ENCODE measurements at places on chromosomes 16 and 17.

GRCh38 chr16:88649924-88650748, 717 bp downstream of the CYBA start:
- peak; percentile 74 for DNase-seq

GRCh38 chr17:38320482-38320881, 23.3 kb downstream of the GPR179 start:
- DNase-seq, result no peak

DNA sequence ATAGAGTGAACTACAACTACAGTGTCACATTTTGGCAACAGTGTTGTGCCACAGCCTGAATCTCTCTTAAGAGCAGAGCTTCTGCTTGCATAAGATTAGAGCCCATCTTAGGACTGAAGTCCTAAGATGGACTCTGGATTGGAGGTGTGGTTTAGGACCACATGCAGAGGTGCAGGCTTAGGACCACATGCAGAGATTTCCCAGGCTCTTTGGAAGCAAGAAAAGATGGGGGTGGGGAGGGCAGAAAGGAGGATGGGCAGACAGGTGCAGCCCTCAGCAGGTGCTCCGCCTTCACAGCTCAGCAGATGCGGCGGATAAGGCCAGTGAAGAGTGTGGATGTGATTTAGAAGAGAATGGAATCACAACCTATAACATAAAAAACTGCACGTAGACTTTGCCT, 128.7 kb downstream of the TANGO6 start:
- DNase-seq, result no peak

- peak; percentile 83 for DNase-seq
These were observed 481 bp downstream of the MYO19 start for GRCh38 chr17:36533935-36534839.

- DNase-seq, result no peak
These were observed 52.8 kb downstream of the CBFA2T3 start for GRCh38 chr16:88923926-88924833.

DNA sequence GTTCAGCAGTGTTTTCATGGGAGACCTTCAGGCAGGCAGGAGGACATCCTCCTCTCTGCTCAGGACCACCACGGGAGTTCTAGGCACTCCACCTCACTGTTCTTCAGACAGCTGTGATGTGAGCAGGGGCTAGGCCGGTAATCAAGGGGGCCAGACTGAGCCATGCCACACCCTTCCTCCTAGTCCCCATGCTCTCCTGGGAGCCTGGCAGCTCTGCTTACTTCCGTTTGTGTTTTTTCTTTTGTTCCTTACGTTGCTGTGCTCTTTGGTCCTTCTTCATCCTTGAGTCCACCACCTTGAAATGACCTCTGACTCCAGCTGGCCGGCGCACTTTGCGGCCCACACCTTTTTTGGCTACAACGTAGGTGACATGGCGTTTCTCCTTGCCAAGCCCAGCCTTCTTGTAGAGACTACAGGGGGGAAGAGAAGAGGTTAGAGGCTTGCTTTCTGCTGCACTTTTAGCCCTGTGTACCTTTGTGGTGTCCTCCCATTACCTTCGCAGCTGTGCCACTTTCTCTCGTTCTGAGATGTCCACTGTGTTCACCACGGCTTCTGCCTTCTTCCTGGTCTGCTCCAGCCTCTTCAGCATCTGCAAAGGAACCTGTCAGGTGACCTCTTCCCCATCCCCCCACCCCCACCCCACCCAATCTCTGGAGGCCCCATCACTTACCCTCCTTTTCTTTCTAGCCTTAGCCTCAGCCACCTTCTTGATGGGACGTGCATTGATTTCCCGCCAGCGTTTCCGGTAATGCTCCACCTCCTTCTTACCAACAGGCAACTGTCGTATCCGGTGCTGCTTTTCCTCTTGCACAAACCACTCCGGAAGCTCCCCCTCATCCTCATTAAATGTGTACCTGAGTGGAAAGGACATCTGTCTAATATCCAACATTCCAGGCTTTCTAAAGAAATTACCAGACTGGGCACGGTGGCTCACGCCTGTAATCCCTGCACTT, 7.4 kb upstream of the PSMC5 start:
- DNase-seq, result no peak

GRCh38 chr17:258906-259305, 77.5 kb upstream of the DOC2B start:
- DNase-seq, result no peak

- DNase-seq, result peak; percentile 25
These were observed 23.6 kb downstream of the KCTD19 start for GRCh38 chr16:67302970-67303369.

GRCh38 chr16:6857575-6857974, 475.1 kb upstream of the RBFOX1 start:
- no peak for DNase-seq

GRCh38 chr17:65370669-65371131, 190.7 kb downstream of the AXIN2 start:
- DNase-seq, result peak; percentile 67

- DNase-seq, result no peak
These were observed 50.6 kb downstream of the RNF112 start for GRCh38 chr17:19461681-19462080.

- DNase-seq, result no peak
These were observed 68.7 kb upstream of the MARCHF10 start for GRCh38 chr17:62876673-62877405.

GRCh38 chr17:77439189-77440018, 298.6 kb downstream of the SEC14L1 start:
- DNase-seq, result no peak

DNA sequence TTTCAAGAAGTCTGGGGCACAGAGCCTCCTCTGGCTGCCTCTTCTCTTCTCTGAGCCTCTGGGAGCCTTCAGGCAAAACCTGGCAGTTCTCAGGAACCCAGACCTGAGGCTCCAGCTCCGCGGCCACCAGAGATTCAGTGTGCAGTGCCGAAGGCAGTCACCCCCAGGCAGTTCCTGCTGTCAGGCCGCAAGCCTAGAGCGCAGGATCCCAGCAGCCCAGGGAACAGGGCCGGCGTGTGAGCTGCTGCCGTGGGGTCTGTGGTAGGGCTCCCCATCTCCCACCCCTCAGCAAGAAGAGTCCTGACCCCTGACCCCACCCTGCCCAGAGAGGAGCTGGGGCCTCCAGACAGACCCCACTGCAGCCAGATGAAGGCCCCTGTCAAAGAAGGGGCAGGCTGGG, 78.2 kb downstream of the AMFR start:
- DNase-seq, result no peak

DNA sequence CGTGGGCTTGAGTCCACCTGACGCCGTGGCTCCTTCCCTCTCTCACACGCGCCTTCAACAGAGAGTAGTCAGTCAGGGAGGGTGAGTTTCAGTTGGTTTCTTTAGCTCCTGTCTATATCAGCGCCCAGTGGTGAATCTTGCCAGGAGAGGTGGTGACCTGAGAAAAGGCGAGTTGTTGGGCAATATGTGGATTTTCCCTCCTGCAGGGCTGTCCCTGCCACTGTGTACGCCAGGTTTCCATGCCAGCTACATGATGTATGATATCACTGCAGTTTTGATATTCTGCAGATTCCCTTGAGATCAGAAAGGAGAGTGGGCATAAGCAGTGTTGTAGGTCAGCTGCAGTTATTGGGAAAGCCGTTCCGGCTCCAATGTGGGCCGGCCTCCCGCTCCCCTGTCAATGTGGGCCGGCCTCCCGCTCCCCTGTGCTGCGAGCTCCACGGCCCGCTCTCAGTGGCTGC, 31.4 kb downstream of the BANP start:
- no peak for DNase-seq

GRCh38 chr16:17106243-17106791, 364.4 kb downstream of the XYLT1 start:
- peak; percentile 11 for DNase-seq

DNA sequence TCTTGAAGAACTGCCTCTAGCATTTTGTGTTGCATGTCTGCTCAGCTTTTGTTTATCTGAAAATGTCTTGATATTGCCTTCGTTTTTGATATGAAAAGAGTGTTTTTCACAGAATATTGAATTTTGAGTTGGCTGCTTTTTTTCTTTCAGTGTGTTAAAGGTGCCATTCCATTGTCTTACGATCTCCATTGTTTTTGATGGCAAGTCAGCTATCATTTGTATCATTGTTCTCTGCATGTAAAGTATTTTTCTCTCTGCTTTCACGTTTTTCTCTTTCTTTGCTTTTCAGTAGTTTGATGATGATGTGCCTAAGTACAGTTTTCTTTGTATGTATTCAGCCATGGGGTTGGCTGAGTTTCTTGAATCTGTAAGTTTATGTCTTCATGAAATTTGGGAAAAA, 57.0 kb downstream of the AIPL1 start:
- no peak for DNase-seq

DNA sequence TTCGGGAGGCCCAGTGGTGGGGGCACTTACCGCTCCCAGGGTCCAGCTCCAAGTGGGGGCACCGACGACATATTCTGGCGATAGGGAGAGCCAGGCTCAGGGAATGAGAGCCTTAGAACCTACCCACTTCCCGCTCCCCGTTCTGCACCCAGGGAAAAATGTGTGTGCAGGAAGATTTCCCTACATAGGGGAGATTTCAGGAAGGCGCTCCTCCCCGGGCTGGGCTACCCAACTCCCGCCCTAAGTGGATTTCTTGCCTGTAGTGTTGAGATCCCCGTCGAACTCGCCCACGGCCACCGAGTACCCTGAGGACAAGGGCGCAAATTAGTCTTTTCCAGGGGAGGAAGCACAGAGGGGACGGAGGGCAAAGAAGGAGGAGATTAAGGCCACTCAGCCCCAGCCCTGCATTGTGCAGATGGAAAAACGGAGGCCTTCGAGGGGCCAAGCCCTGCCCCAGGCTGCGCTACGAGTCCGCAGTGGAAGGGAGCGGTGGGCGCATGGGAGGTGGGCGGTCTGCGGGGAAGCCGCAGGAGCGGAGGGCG, 5.1 kb downstream of the ITGA2B start:
- DNase-seq, result no peak

DNA sequence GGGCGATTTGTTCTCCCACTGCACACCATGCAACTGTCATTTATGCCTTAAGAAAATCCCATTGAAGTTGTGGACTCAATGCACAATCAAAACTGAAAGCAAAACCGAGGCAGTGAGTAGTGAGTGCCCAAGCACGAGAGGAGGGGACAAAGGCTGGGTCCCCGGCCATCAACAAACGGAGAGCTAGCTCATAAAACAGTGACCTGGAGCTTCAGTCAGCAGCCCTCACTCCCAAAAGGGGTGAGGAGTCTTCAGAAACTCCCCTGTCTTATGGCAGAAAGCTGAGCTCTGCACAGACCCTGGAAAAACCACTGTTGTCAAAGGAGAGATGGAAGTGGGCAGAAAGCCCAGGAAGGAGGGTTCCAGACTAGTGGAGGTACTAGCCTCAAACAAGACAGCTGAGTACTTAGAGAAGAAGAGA, 96.9 kb downstream of the ADCY9 start:
- no peak for DNase-seq

GRCh38 chr16:23562505-23562904, 5.0 kb downstream of the UBFD1 start:
- DNase-seq, result no peak

DNA sequence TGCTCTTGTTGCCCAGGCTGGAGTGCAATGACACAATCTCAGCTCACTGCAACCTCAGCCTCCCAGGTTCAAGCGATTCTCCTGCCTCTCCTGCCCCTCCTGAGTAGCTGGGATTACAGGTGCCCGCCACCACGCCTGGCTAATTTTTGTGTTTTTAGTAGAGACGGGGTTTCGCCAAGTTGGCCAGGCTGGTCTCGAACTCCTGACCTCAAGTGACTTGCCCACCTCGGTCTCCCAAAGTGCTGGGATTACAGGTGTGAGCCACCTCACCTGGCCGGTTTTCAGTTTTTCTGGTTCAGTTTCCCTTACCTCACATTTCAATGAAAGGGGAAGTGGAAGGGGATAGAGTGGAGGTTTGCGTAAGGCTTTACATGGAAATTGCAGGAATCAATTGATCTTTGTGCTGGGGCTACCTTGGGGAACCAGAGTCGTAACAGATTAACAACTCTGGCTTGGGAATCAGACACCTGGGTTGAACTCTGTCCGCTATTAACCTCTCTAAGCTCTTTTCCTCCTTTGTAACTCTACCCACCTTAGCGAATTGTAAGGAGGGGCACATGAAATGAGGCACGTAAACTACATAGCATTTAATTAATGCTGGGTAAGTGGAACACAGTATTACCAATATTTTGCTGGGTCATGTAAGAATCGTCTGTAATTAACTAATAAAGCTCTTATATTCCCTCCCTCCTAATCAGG, 3.2 kb downstream of the MPV17L start:
- DNase-seq, result no peak

- peak; percentile 15 for DNase-seq
These were observed 46.0 kb downstream of the TNRC6A start for GRCh38 chr16:24775455-24775854.

GRCh38 chr17:4678448-4679026, 25.4 kb downstream of the PELP1 start:
- DNase-seq, result peak; percentile 57

GRCh38 chr17:8753976-8754440, 4.3 kb downstream of the SPDYE4 start:
- DNase-seq, result peak; percentile 64

DNA sequence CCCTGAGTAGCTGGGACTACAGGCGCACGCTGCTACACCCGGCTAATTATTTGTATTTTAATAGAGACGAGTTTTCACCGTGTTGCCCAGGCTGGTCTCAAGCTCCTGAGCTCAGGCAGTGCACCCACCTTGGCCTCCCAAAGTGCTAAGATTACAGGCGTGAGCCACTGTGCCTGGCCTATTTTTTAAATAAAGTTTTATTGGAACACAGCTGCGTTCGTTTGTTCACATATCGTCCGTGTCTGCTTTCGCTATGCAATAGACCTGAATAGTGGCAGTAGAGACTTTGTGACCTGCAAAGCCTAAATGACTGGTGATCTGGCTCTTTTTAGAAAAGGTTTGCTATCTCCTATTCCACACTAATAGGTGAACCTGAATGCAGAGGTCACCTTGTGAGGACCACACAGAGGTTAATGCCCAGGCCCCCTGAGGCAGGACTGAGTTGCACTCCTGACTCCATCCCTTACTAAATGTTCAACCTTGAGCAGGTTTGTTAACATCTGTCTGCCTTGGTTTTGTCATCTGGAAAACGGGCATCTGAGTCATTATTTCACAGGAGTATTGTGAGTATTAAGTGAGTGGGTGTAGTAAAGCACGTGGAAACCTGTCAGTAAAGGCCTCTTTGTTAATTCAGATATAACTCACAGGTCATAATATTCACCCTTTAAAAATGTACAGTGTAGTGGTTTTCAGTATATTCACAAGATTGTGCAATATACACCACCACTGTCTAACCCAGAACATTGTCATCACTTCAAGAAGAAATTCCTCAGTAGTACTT, 157.5 kb upstream of the CACNG5 start:
- no peak for DNase-seq

- DNase-seq, result peak; percentile 60
These were observed 50.7 kb downstream of the TANGO6 start for GRCh38 chr16:68893710-68894705.

All from hematopoietic multipotent progenitor cell treated with erythropoietin and hydrocortisone succinate and interleukin-3 and kit ligand, for 4 days (in vitro differentiated cells).